ENCODE measurements at places on chromosomes 13 and 19.
A peak's percentile ranks its signal among the peaks of the same experiment; 100 is the strongest.

- DNase-seq: no peak
These were observed 4.8 kb upstream of the ZNF98 start for GRCh38 chr19:22426901-22427300.

DNA sequence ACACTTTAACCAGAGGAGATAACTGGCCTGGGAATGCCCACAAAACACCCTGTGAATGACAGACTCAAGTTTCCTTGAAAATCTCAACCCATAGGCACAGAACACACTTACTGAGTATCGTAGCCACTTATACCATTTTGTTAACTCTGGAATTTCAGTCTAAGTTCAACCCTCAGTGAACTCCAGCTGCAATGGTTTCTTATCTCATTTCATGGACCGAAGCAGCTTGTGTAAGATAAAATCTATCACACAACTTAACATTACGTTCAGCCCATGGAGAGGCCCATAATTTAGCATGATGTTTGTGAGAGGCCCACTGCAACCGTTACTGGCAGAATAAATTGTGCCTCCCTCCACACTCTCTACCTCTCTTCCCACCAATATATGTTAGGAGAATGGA lies 323.0 kb downstream of the DNAJC15 start:
- DNase-seq: no peak

- no peak for DNase-seq
These were observed 421 bp upstream of the GPR12 start for GRCh38 chr13:26760832-26761582.

DNA sequence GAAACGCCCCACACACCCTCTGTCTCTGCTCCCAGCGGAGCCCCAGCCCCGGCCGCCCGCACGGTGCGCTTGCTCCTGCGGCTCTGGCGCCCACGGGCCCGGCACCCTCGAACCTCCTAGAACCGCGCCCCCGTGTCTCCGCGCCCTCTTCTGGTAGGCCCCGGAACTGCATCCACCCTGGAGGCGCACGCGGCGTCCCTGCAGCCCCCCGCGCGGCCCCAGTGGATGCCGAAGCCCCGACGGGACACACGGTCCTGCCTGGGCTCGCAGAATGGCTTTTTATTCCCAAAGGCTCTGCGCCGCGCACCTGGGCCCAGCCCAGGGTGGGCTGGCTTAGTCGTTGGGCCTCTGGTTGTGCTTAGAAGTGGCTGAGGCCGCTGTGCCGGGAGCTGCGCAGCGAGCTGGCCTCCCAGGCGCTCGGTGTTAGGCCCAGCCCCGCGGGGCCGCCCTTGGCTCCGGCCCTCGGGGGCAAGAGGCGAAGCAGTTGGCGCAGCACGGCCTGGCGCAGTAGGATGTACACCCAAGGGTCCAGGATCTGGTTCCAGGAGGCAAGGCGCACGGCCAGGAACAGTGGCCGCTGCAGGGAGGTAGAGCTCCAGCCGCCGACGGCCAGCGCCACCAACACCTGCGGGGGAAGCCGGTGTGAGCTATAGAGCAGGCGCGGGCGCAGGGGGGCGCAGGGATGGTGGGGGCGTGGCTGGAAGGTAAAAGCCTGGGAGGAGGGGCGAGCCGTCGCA lies 2.8 kb downstream of the PTGER1 start:
- peak; percentile 79 for DNase-seq

GRCh38 chr19:1850809-1851653 lies 2.7 kb upstream of the REXO1 start:
- no peak for DNase-seq

DNA sequence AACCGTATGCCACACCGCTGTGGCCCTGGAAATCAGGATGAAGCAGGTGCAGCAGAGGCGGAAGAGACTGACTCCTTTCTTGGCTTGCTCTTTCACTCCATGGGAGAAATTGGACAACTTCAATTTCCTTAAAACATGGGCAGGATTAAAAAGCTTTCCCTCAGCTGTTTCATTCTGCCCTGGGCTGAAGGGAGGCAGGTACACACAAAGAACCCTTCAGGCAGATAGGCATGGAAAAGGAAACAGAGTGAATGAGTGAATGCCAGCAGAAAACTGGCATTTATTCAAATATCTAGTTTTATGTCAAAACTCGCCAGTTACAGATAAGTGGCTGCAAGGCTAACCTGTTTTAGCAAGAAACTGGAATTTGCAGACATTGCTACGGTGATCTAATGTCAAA lies 71.0 kb upstream of the SLC15A1 start:
- no peak for DNase-seq

DNA sequence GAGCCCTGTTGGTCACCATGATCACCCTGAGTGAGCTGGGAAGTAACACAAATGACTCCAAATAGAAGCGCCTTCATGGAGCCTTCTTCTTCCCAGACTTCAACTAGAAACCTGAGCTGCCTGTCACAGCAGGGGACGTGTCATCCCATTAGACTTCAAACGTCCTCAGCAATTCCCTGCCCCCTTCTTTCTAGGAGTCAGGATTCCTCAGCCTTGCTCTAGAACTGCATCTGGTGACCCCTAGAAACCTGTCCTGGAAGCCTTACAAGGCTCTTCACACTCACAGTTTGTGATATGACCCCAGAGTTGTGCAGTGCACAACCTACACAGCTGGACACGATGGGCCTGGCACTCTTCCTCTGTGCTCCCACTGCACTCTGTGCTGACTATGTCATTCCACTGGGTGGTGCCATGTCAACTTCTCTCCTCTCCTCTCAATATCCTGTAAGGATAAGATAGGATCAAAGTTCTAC lies 23.6 kb upstream of the TTYH1 start:
- no peak for DNase-seq

GRCh38 chr13:90834700-90835099 lies 512.8 kb upstream of the MIR17HG start:
- DNase-seq: no peak

DNA sequence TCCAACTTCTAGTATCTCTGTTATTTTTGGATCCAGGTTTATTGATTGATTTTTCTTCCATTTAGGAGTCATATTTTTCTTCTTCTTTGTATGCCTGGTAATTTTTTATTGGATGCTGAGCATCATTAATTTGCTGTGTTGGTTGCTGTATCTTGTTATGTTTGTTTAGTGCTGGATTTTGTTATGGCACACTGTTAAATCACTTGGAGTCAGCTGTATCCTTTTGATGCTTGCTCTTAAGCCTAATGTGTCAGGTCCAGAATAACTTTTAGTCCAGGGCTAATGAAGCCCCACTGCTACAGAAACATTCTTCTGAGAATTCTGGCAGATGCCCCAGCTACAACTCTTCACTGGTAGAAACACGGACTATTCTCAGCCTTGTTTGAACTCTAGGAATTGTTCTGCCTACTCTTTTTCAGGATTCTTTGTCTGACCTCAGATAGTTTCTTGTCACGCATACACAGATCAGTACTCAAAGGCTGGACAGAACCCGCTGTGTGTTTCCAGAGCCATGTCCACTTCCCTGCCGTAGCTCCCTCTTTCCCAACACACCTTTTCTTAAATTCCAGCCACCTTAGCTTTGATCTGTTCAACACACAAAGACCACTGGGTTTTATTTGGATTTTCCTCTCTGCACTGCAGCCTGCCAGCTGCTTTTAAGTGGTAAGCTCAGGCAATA lies 137.1 kb upstream of the WASF3 start:
- no peak for DNase-seq

DNA sequence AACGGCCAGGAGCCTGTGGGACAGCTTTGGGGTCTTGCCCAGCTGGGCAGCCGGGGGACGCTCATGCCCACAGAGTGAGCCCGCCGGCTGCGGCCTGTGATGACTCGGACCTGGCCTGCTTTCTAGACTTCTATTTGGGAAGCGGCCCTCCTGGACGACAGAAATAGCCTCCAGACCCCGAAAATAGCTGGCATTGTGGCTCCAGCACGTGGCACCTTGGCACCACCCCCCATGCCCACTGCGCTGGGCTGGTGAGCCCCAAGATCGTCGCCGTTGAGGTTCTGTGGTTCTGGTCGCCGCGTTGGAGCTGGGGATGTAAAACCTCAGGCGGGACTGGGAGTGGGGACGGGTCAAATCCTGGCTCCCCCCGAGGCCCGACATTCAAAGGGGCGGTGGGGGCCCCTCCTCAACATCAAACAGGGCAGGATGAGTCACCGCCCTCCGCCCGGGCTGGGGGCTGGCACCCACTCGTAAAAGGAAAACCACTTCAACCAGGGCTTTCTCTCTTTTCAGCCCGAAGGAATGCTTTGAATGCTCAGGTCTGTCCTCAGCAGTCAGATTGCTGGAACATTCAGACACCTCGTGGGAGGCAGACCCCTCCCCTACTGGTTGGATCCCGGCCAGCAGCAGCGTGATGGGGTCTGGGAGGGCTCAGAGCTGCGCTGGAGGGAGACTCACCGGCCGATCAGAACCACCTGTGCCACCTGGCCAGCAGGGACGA lies 42.1 kb downstream of the GADD45B start:
- DNase-seq: no peak
